ENCODE measurements at places on chromosomes 7 and 10. TPM values are rescaled to one million over a fixed set of nuclear protein-coding genes. Genes with fewer than 3 reads are reported as not detected.

GRCh38 chr10:29228562-29228961 is 60.3 kb upstream of the LYZL1 start:
- no peaks in the 10 kb centered on the region for H3K4me1 ChIP-seq
- H3K36me3 ChIP-seq, result no peaks in the 10 kb centered on the region
- H3K4me3 ChIP-seq, result no peak overlapping the region
- H3K27me3 ChIP-seq, result no peaks in the 10 kb centered on the region

The ACTL6B gene
- not detected for total RNA-seq

The HHEX gene
- total RNA-seq, result 1.2 TPM

DNA sequence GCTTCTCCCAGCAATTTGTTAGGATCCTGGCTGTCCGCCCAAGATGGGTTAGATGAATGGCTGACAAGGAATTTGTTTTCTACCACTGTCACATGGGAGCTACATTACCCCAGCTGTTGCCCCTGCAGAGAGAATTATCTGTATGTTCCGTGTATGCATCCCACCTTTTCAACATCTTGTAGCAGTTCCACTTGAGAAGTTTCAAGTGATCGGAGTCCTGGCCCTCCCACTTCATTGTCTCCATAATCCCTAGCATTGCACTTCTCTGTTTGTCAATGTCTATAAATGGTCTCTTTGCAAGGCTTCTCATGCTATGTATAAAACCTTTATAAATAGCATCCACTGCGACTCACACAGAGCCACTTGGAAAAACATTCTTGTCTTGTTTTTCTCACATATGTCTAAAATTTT is 972.5 kb downstream of the CNTNAP2 start:
- H3K4me3 ChIP-seq, result no peak overlapping the region
- no peak overlapping the region for H3K27ac ChIP-seq
- no peaks in the 10 kb centered on the region for H3K4me1 ChIP-seq
- no peaks in the 10 kb centered on the region for H3K36me3 ChIP-seq

The IFIT2 gene
- 10.0 TPM for total RNA-seq

- no peak overlapping the region for H3K27ac ChIP-seq
- no peaks in the 10 kb centered on the region for H3K4me1 ChIP-seq
- H3K36me3 ChIP-seq, result no peaks in the 10 kb centered on the region
- H3K4me3 ChIP-seq, result no peak overlapping the region
Measured at GRCh38 chr10:22174442-22174841, 43.4 kb downstream of the EBLN1 start.

The PHKG1 gene
- total RNA-seq, result 8.2 TPM

DNA sequence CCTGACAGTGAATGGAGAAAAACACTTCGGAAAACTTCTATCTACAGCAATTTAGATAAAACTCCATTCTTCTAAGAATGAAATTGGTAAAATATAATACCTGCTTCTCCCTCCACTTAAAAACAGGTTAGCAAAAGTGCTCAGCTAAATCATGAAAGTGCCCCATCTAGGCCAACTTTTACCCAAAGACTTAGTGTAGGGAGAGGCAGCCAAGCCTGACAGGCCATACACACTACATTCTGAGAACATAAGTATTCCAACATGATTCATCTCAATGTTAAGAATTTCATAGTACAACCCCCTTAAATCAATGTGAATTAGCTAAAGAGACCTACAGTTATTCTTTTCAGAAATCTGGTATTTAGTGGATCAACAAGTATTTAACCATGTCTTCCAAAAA is 7.2 kb downstream of the FAM3C start:
- DNase-seq, result no peak
- peaks cover 16% of the 10 kb centered on the region for H3K4me1 ChIP-seq
- no peaks in the 10 kb centered on the region for H3K27me3 ChIP-seq
- no peaks in the 10 kb centered on the region for H3K36me3 ChIP-seq
- H3K27ac ChIP-seq, result no peak overlapping the region

The FXYD4 gene
- not detected for total RNA-seq

GRCh38 chr10:131954356-131954965 is 27.3 kb downstream of the BNIP3 start:
- peaks cover 59% of the 10 kb centered on the region for H3K36me3 ChIP-seq
- H3K27ac ChIP-seq, result no peak overlapping the region
- no peaks in the 10 kb centered on the region for H3K4me1 ChIP-seq
- H3K27me3 ChIP-seq, result no peaks in the 10 kb centered on the region
- no peak for DNase-seq

Measured in CD4-positive, CD25-positive, alpha-beta regulatory T cell (primary cell).